Epithelial cell of proximal tubule (primary cell): ENCODE measurements at places on chromosomes 3 and 15. TPM values are rescaled to one million over a fixed set of nuclear protein-coding genes. Genes with fewer than 3 reads are reported as not detected.

Gene CFAP92
- total RNA-seq, result not detected in 2 replicates

Gene TF
- total RNA-seq, result under 0.01 TPM in 1 of 2 replicates, not detected in the other

Gene NEO1
- 15.3 and 31.0 TPM in 2 replicates for total RNA-seq

Gene SLC6A11
- total RNA-seq, result not detected in 2 replicates

DNA sequence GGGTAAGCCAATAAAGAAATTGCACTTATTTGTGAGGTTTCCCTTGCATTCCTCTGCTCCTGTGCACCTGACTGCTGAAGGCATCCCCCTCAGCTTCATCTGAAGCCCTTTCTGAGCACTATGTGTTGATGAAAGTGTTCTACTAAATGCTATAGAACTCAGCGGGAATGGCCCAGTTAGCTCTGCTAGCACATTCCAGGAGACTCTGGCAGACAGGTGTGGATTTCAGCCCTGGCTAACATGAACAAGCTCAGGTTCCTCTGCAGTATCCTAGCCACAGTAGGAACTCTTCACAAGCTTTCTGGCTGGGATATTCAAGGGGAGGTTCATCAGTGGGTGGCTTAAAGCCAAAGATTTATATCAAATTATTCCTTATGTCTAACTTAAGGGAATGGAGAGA lies 265.5 kb downstream of the RORA start:
- no peak for DNase-seq

DNA sequence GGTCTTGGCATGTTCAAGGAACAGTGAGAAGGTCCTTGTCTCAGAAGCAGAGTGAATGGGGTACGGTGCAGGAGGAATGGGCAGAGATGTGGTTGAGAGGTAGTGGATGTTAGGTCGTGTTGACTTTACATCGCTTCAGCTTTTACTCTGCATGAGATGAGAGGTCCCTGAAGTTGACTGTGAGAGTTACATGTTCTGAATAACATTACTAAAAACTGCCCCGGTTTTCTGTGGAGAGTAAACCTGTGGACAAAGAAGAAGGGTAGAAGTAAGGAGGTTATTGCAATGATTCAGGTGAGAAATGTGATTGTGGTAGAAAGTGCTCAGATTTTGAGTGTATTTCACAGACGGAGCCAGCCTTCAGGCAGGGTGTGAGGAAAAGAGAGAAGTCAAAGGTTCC lies 105.6 kb downstream of the ARNT2 start:
- DNase-seq, result no peak

GRCh38 chr3:23052620-23053019 lies 150.5 kb upstream of the UBE2E2 start:
- no peak for DNase-seq

GRCh38 chr3:49729966-49730609 lies 6.3 kb upstream of the GMPPB start:
- DNase-seq, result no peak

- no peak for DNase-seq
Observed at GRCh38 chr15:33028495-33028894, 166.0 kb downstream of the FMN1 start.
